Heart right ventricle (tissue), 16 donors: ENCODE measurements at places on chromosomes 7 and 10. TPM values are rescaled to one million over a fixed set of nuclear protein-coding genes. Genes with fewer than 3 reads are reported as not detected.

- no peak overlapping the region for H3K4me3 ChIP-seq
- DNase-seq, result no peak
- H3K4me1 ChIP-seq, result no peaks in the 10 kb centered on the region
- H3K27me3 ChIP-seq, result no peaks in the 10 kb centered on the region
- no peak overlapping the region for H3K27ac ChIP-seq
Observed at GRCh38 chr7:155961241-155962190, 149.3 kb upstream of the SHH start.

Gene HOXA2
- not detected for total RNA-seq

DNA sequence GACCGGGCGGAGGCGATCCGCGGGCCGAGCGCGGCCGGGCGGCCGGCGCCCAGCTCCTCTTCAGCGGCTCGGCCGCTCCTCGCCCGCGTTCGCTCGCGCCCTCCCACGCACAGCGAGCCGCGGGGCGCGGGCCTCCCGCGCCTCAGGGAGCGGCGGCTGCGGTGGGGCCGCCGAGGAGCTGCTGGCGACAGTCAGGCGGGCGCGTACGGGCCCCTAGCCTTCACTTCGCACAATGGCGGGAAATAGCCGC, at the start of gene MCMBP:
Gene MCMBP, minus strand, starts transcription at position 234 of the 250 bp plus-strand sequence. CDS start 259 bp downstream, outside the sequence.
- H3K4me1 ChIP-seq, result peaks cover 17% of the 10 kb centered on the region
- H3K27ac ChIP-seq, result peak within 1 kb of the TSS; percentile 89
- H3K4me3 ChIP-seq, result peak within 1 kb of the TSS; percentile 81
- no peak for DNase-seq
- no peaks in the 10 kb centered on the region for H3K27me3 ChIP-seq

- no peaks in the 10 kb centered on the region for H3K4me1 ChIP-seq
- no peaks in the 10 kb centered on the region for H3K27me3 ChIP-seq
- no peak for DNase-seq
- no peaks in the 10 kb centered on the region for H3K36me3 ChIP-seq
Observed at GRCh38 chr7:126662856-126663255, 589.9 kb downstream of the GRM8 start.

Gene PNLIP
- 1.7 TPM for total RNA-seq

Gene LOXL4
- total RNA-seq, result 1.6 TPM

Gene IFIT3
- 102 TPM for total RNA-seq

GRCh38 chr10:52744057-52744805, 28.4 kb downstream of the MBL2 start:
- H3K27me3 ChIP-seq, result no peaks in the 10 kb centered on the region
- no peak for DNase-seq
- H3K4me1 ChIP-seq, result no peaks in the 10 kb centered on the region
- no peak overlapping the region for H3K27ac ChIP-seq

DNA sequence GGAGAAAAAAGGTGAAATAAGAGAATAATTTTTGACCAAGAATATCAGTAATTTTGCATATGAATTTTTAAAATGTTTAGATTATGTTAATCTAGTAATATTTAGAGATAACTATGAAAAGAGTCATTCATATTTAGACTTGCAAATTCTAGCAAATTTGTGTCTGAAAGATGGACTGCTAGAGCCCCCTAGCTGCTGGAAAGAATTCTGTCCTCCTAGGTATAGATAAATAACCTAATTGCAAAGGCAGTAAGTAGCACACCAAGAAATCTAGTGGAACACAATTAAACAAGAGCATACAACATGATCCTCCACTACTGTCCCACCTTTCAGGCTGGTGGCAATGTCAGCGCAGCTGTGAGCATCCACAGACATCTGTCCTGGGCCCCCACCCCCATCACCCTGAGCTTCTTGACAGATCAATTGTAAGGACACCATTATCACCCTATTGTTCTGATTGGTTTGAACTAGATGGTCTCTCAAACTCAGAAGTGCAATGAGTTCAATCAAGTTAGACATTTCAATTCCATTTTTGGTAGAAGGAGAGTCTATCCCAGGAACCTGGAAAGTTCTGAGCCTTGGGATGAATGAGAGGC, 15.0 kb upstream of the GFRA1 start:
- H3K27me3 ChIP-seq, result peaks cover 10% of the 10 kb centered on the region
- no peaks in the 10 kb centered on the region for H3K36me3 ChIP-seq
- DNase-seq, result no peak
- no peak overlapping the region for H3K4me3 ChIP-seq

DNA sequence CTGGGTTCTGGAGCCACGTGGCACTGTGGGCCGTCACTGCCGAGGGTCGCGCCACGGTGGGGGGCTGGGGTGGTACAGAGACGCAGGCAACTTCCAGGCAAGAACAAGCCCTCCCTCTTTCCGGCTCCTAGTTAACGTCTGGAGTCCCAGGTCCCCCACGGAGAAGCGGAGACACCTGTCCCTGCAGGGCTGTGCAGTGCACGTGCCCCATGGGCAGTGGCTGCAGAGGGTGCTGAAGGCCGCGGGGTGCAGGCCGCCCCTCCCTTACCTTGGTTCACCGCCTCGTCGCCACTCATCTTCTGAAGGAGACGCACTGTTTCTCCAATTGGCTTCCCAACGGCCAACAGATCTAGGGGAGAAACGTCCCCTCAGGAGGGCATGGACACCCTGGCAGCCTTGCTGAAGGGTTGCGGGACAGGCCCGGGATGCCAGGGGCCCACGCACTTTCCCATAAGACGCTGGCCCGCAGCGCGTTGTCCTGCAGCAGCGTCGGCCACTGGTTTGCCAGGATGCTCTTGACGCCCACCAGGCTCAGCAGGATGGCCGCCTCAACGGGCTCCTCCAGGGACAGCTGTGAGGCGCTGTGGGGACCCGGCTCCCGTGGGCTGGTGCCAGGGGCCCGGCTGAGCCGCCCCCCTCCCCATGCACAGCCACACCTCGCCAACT, 24.3 kb upstream of the NKX6-2 start:
- H3K36me3 ChIP-seq, result no peaks in the 10 kb centered on the region
- no peak for DNase-seq
- no peaks in the 10 kb centered on the region for H3K4me1 ChIP-seq
- H3K4me3 ChIP-seq, result no peak overlapping the region

Gene CYP3A4
- total RNA-seq, result not detected

DNA sequence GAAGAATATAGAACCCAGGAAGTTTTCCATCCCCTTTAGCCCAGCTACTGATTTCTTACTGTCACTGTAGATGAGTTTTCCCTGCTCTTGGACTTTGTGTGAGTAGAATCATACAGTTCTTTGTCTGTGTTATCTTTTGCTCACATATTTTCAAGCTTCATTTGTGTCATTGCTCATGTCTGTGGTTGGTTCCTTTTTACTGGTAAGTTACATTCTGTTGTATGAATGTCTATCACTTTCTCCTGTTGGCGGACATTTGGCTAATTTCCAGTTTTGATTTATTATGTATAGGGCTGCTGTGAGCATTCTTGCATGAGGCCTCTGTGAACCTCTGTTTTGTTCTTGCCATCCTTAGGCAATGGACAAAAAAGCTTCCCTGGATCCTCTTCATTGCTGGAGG, 5.3 kb downstream of the GLRX3 start:
- no peak for DNase-seq
- H3K27me3 ChIP-seq, result no peaks in the 10 kb centered on the region
- peaks cover 44% of the 10 kb centered on the region for H3K4me1 ChIP-seq
- H3K4me3 ChIP-seq, result no peak overlapping the region
- no peaks in the 10 kb centered on the region for H3K36me3 ChIP-seq

DNA sequence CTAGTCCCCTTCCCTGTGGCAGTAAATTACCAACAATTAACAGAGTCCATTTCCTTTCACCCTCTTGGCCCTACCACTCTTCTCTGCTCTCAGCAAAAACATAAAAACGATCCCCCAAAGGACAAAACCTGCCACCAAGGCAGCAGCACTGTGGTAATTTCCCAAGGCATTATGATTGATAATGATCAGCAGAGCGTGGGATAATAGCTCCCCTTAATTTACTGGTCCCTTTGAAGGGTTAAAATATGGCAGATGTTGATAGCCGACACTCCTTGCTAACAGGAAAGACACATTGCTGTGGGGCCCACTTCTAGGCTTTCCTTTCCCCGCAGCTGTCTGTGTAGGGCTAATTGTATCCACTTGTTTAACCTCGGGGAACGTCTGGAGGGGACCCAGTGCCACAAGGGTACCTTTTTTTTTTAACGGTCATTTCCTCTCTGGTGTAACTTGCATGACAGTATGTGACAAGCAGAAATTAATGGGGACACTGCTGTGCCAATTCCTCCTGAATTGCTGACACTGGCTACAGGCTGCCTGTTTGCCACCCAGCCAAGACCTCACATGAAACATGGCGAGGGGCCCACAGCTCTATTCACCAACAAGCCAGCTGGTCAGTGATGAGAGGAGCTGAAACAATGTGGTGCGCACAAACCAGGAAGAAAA, 81.3 kb downstream of the CDK6 start:
- no peaks in the 10 kb centered on the region for H3K27me3 ChIP-seq
- no peak overlapping the region for H3K4me3 ChIP-seq
- no peak for DNase-seq
- no peak overlapping the region for H3K27ac ChIP-seq

DNA sequence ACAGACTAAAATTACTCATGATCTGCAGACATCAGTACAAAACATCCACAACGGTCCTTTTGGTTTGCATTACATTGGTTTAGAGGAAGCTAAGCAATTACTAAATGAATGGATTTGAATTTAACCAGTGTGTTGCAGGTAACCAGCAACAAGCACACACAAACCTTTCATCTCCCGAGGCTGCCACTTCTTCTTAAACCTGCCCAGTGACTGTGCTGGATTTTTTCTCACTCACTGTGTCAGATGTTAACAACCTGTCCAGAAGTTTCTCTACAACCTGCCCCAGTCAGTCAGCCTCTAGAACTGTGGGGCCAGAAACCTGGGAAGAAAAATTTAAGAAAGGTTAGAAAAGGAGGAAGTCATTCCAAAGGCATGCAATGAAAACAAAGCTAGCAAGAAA, 2.4 kb upstream of the MEOX2 start:
- H3K36me3 ChIP-seq, result no peaks in the 10 kb centered on the region
- peak overlapping the region; percentile 86 for H3K27ac ChIP-seq
- H3K4me1 ChIP-seq, result peaks cover 25% of the 10 kb centered on the region
- H3K4me3 ChIP-seq, result peak overlapping the region; percentile 62
- peaks cover 56% of the 10 kb centered on the region for H3K27me3 ChIP-seq

GRCh38 chr7:51847461-51848134, 531.0 kb upstream of the COBL start:
- no peak overlapping the region for H3K4me3 ChIP-seq
- H3K4me1 ChIP-seq, result no peaks in the 10 kb centered on the region
- H3K27me3 ChIP-seq, result no peaks in the 10 kb centered on the region
- no peaks in the 10 kb centered on the region for H3K36me3 ChIP-seq
- H3K27ac ChIP-seq, result no peak overlapping the region

GRCh38 chr10:8616166-8616565, 561.7 kb downstream of the GATA3 start:
- H3K4me1 ChIP-seq, result no peaks in the 10 kb centered on the region
- H3K27me3 ChIP-seq, result no peaks in the 10 kb centered on the region
- no peak overlapping the region for H3K4me3 ChIP-seq
- H3K36me3 ChIP-seq, result no peaks in the 10 kb centered on the region
- DNase-seq, result no peak

Gene PEX1
- total RNA-seq, result 16.3 TPM

DNA sequence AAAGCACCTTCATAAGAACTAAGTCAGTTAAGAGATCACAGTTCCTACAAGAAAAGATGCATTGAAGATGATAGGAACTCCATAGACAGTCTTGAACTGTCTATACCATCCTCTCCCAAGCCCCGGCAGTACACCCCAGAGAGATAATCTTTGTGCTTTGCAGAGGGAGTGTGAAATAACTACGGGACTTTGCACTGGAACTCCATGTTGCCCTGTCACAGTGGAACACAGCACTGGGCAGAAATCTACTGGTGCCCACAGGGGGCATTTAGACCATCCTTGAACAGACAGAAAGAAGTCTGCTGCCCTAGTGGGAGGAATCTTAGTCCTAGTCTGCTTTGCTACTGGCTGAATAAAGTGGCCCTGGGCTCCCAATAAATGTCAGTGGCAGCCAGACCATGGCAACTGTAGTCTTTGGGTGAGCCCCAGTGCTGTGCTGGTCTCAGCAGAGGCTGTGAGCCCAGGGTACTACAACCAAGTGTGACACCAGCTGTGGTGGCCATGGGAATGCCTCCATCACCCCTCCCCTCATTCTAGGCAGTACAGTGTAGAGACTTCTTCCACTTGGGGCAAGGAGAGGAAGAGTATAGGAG, 107.7 kb upstream of the TMEM168 start:
- H3K27ac ChIP-seq, result no peak overlapping the region
- H3K27me3 ChIP-seq, result no peaks in the 10 kb centered on the region
- H3K4me1 ChIP-seq, result peaks cover 28% of the 10 kb centered on the region
- DNase-seq, result no peak

DNA sequence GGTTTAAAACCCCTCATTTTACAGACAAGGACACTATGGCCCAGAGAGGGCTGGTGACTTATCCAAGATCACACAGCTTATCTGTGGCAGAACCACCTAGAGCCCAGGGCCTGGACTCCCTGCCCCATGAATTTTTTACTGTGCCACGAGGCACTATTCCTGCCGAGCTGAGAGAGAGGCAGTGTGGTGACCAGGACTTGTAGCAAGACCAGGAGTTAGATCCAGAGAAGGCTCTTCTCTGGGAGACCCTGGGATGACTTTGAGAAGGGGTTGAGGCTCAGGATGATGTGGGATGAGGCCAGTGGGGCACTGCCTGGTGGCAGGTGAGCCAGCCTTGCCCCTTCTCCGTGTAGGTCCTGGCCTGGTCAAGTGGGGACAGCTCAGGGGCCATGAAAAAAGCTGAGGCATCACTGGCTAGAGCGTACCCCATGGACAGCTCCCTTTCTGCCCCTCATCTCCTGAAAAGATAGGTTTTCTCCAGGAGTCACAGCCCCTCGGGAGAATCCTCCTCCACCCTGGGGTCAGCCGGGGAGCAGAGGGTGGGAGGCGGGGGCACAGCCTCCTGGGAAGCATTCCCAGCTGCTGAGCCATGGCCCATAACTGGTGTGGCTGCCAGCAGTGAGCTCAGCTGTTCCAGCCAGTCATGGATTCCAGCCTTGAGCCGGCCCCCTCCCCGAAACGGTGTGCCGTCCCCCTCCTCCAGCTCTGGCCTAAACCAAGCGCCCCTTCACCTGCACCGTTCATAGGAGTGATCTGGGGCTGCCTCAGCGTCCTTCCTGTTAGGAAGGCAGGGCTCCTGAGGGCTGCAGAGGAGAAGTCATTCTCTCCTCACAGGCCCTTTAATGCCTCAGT, 5.8 kb downstream of the FLNC start:
- H3K4me1 ChIP-seq, result peaks cover 50% of the 10 kb centered on the region
- peak overlapping the region; percentile 96 for H3K27ac ChIP-seq
- H3K4me3 ChIP-seq, result peak overlapping the region; percentile 5
- DNase-seq, result peak; percentile 34

Gene CFTR
- 0.06 TPM for total RNA-seq

GRCh38 chr7:117479225-117480054, at the start of gene CFTR:
CFTR (plus strand) TSS chr7:117480025; CDS start chr7:117480095, 70 bp downstream.
- H3K4me1 ChIP-seq, result no peaks in the 10 kb centered on the region
- H3K4me3 ChIP-seq, result peak within 1 kb of the TSS; percentile 32
- peaks cover 37% of the 10 kb centered on the region for H3K27me3 ChIP-seq
- H3K27ac ChIP-seq, result no peak within 1 kb of the TSS
- DNase-seq, result no peak

Gene KIF11
- 0.51 TPM for total RNA-seq

Gene AEBP1
- 25.4 TPM for total RNA-seq

- peaks cover 25% of the 10 kb centered on the region for H3K4me1 ChIP-seq
- H3K4me3 ChIP-seq, result no peak overlapping the region
- no peaks in the 10 kb centered on the region for H3K36me3 ChIP-seq
- no peak for DNase-seq
Observed at GRCh38 chr7:111390000-111390399, 172.3 kb downstream of the IMMP2L start.

Gene SLC26A5
- total RNA-seq, result not detected

Gene OR2A7
- total RNA-seq, result 0.45 TPM
